Uterine smooth muscle cell (primary cell): ENCODE measurements at places on chromosomes 3 and 15. TPM values are rescaled to one million over a fixed set of nuclear protein-coding genes. Genes with fewer than 3 reads are reported as not detected.

The CLDN18 gene
- 0.12 TPM in 1 of 2 replicates, not detected in the other for total RNA-seq

The BUB1B gene
- 16.2 and 64.9 TPM in 2 replicates for total RNA-seq

The SLC2A2 gene
- total RNA-seq, result not detected in 2 replicates

The LMOD3 gene
- total RNA-seq, result not detected in 2 replicates

The CEP97 gene
- 13.4 and 25.7 TPM in 2 replicates for total RNA-seq

The COL7A1 gene
- 46.3 and 70.9 TPM in 2 replicates for total RNA-seq

The DISP2 gene
- under 0.01 and 0.12 TPM in 2 replicates for total RNA-seq

The ADAMTS17 gene
- total RNA-seq, result 0.11 and 0.25 TPM in 2 replicates

The RAB6B gene
- 0.22 and 0.37 TPM in 2 replicates for total RNA-seq

The FNDC3B gene
- 74.1 and 102 TPM in 2 replicates for total RNA-seq

The SKOR1 gene
- 0.11 and 0.12 TPM in 2 replicates for total RNA-seq

The CSTA gene
- total RNA-seq, result 0.11 and 1.1 TPM in 2 replicates

The HTR3D gene
- total RNA-seq, result not detected in 2 replicates

The CRELD1 gene
- total RNA-seq, result 20.6 and 69.7 TPM in 2 replicates

The SEMA3B gene
- 6.8 and 29.5 TPM in 2 replicates for total RNA-seq

The CCR1 gene
- total RNA-seq, result 0.87 and 2.7 TPM in 2 replicates

The ETV5 gene
- total RNA-seq, result 58.0 and 59.5 TPM in 2 replicates

The PPM1L gene
- 0.75 and 0.77 TPM in 2 replicates for total RNA-seq

The B3GNT5 gene
- total RNA-seq, result 9.8 and 10.0 TPM in 2 replicates

The ZBTB20 gene
- 14.9 and 17.4 TPM in 2 replicates for total RNA-seq

The OSTN gene
- 0.12 and 0.33 TPM in 2 replicates for total RNA-seq

The ROBO2 gene
- total RNA-seq, result 0.37 and 0.55 TPM in 2 replicates

The FAM81A gene
- 0.66 and 1.00 TPM in 2 replicates for total RNA-seq

The HTR3E gene
- total RNA-seq, result not detected in 2 replicates

The FBXW12 gene
- not detected in 2 replicates for total RNA-seq

The HHLA2 gene
- total RNA-seq, result not detected in 2 replicates
